ENCODE measurements at places on chromosomes 11 and 22.
A peak's percentile ranks its signal among the peaks of the same experiment; 100 is the strongest.

- no peak for DNase-seq
Observed at GRCh38 chr22:40721266-40721665, 42.0 kb downstream of the MCHR1 start.

GRCh38 chr11:8830641-8831040 lies 80.3 kb upstream of the AKIP1 start:
- DNase-seq = no peak

DNA sequence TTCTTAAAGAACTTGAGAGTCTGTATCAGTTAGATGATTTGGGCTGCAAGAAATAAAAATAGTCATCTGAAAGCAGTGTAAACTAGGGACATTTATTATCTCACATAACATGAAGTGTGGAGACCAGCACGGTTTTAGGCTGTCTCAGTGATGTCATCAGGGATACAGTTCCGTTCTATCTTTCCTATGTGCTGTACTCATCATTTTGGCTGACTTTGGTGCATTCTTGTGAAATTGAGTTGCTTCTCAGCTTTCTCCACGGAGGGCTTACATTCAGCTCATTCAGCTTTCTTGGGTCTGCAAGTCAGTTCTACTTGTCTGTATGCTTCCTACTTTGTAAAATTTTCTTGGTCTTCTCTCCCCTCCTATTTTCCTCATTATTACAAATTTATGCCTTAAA lies 51.8 kb upstream of the LIN7C start:
- DNase-seq = no peak

DNA sequence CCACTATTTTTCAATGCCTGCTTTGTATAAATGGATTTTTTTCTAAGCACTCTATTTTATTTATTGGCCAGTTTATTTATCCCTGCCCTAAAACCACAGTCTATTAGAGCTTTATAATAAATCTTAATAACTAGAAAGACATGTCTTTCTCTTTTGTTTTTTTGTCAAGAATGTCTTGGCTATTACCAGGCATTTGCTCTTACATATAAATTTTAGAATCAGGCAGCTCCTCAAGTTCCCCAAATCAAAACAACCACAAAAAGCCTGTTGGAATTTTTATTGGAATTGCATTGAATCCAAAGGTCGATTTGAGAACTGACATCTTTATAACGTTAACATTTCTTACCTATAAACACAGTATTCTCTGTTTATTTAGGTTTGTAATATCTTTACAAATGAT lies 85.8 kb upstream of the SC5D start:
- DNase-seq = no peak

GRCh38 chr22:20396639-20397038 lies 2.7 kb downstream of the ZNF74 start:
- DNase-seq = no peak

GRCh38 chr11:40722179-40722795 lies 737.2 kb downstream of the LRRC4C start:
- no peak for DNase-seq

GRCh38 chr22:36911887-36912661 lies 1.4 kb upstream of the CSF2RB start:
- DNase-seq = peak; percentile 51

- DNase-seq = peak; percentile 12
Observed at GRCh38 chr11:20647976-20648565, 21.3 kb upstream of the NELL1 start.

DNA sequence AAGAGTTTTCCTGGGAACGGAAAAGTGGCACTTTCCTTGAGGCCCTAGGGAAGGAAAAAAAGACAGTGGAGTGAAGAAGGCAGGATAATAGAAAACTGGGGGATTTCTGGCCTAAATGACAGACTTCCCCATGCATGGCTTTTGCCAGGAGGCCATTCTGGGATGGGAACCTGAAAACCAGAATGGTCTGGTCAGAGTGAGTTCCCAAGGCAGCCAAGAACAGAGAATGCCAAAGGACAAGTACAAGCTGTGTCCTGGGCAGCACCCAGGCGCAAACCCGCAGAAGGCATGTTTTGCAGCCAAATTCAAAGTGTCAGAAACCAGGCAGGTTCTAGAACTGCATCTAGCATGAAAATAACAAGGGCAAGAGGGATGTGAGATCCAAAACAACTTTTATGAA lies 162.4 kb downstream of the SPON1 start:
- DNase-seq = no peak

DNA sequence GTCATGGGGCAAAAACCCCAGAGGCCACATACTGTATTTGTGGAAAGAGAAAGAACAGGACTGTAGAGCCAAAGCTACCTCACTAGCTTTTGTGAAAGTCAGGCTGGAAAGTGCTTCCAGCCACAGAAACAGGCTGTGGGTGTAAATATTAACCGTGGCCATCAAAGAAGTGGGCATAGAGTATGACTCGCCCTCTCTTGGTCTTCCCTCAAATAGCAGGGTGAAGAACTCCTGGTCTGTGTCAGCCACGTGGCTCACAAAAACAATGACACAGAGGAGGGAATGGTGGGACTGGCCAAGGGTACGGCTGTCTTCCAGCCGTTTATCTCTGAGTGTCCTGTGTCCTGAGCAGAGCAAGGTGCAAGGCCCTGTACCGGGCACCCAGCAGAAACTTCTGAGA lies 37.6 kb upstream of the UBASH3B start:
- DNase-seq = no peak

GRCh38 chr22:26406118-26406517 lies 22.9 kb upstream of the ASPHD2 start:
- DNase-seq = no peak

GRCh38 chr11:111743700-111744099 lies 22.5 kb downstream of the PPP2R1B start:
- no peak for DNase-seq

GRCh38 chr11:120880498-120881175 lies 143.3 kb upstream of the TBCEL start:
- DNase-seq = no peak

- DNase-seq = no peak
Observed at GRCh38 chr11:33362051-33362910, 105.1 kb downstream of the HIPK3 start.

DNA sequence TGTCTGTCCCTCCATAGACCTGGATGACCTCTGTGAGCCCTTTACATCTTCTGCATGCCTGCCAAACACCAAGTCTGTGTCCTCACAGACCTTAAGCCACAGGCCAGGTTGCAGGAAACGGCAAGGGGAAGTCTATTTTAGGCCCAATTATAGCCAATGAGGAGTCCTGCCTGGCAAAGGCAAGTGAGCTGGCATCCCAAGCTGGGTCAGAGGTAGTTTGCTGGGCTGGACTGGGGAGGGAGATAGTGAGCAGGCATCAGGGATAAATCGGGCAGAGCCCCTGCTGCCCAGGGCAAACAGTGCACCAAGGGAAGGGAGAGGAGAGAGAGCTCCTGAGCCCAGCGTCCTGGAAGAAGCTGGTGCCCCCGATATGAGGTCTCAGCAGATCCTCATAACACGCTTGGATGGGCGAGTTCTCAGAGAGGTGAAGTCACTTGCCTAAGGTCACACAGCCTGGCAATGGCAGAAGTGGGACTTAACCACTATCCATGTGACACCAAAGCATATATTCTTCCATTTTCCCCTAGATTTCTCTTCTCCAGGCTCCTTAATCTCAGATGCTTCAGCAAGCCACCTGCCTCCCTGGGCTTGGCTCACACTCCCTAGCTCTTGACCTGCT lies 3.7 kb upstream of the RELT start:
- DNase-seq = no peak

GRCh38 chr22:44475706-44476105 lies 22.3 kb downstream of the RTL6 start:
- DNase-seq = no peak

DNA sequence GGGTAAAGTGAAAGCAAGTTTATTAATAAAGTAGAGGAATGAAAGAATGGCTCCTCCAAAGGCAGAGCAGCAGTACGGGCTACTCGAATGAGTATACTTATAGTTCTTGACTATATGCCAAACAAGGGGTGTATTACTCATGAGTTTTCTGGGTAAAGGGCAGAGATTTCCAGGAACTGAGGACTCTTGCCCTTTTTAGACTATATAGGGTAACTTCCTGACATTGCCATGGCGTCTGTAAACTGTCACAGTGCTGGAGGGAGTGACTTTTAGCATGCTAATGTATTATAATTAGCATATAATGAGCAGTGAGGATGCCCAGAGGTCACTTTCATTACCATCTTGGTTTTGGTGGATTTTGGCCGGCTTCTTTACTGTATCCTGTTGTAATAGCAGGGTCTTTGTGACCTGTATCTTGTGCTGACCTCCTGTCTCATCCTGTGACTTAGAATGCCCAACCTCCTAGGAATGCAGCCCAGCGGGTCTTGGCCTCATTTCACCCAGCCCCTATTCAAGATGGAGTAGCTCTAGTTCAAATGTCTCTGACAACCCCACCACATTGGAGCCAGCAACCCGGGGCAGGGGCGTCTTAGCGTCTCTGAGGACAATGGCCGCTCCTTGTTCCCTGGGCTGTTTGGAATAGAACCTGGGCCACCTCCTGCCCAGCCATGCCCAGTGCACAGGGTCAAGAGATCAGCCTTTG lies 34.9 kb upstream of the CD82 start:
- no peak for DNase-seq

- DNase-seq = no peak
Observed at GRCh38 chr22:48589901-48590300, 1237.8 kb downstream of the BRD1 start.

DNA sequence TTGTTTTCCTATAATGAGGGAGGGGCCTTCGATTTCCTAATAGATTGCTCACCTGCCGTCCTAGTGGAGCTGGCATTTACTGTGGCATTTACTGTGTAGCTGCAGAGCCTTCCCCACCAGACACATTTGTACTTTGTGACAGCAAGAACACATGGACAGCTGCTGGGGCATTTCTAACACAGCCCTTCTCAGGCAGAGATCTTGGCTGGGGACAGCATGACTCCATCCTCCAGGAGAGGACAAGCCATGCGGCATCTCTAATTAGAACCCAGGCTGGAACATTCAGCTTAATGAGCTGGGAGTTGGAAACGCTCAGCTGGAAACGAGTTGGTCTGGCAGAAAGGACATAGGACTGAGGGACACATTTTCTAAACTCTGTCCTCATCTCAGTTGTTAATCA lies 887.5 kb downstream of the NTM start:
- no peak for DNase-seq

DNA sequence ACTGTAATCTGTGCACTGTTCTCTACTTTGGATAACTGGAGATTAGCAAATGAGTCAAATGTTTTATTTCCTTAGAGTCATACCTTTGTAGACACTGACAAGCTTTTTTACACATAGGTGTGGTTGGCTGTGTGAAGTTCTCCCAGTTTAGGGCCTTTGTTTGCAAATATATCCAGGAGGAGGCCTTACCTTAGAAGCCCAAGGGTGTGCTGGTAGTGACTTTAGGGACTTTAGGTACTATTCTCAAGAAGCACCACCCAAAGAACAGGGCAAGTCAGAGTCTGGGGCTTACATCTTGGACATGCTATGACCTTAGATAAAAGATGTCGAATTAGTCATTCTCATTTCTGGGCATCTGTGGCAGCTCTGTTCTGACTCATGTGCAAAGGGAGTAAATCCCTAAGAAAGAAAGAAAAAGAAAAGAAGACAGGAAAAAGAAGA lies 4.8 kb upstream of the FAR1 start:
- DNase-seq = peak; percentile 40

- DNase-seq = no peak
Observed at GRCh38 chr11:72297828-72298227, 53.9 kb upstream of the PHOX2A start.

DNA sequence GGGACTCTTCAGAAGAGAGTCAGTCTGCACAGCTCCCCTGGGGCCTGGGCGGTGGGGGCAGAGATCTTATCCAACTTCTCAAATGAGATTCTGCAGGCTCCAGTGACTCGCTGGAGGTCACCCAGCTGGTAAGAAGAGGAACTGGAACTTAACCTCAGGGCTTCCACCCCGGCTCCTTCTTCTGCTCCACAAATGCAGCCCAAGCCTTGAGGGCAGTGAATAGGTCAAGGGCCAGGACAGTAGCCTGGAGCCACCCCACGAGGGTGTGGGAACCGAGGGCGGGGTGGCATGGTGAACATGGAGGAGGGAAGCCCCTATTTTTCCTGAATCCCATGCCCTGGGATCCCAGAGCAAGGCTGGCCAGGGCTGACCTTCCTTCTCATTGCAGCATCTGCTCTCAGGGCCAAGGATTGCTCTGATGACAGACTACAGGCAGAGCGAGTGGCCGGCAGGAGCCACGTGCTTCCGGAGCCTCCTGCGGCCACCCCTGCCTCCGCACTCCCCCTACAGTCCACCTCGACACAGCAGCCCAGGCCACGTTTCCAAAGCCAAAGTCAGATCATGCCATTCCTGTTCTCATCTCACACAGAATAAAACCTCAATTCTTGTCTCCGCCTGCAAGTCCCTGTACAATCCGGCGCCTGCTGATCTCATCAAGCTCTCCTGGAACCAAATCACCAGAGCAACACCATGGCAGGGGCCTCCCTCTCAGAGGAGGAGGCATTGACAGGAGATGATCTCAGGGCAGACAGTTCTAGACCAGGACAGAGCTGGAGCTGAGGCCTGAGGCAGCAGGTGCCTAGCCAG lies 21.1 kb upstream of the UPK3A start:
- no peak for DNase-seq
